Left ventricle myocardium inferior (tissue), 1 donor: ENCODE measurements at places on chromosomes 16 and 17. TPM values are rescaled to one million over a fixed set of nuclear protein-coding genes. Genes with fewer than 3 reads are reported as not detected.

Gene WFIKKN2
- total RNA-seq, result 0.25 TPM

DNA sequence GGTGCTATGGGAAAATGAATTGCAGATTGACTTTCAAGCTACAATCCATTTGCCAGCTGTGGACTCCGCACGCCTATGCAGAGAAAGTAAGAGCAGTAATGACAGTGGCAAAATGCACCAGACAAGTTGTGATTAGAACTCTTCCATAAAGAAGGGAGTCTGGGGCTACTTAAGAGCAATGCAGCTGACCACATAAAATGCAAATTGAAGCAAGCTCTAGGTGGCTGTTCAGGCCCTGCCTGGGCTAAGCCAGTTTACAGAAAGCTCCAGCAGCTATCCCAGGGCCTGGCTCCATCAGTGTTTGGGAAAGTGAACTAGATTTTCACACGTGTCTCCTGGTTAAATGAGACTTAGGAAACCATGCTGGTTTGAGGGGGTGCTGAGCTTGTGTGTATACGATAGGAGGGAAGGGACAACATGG, 2.2 kb upstream of the MAP2K6 start:
- peaks cover 28% of the 10 kb centered on the region for H3K4me1 ChIP-seq
- H3K4me3 ChIP-seq, result no peak overlapping the region
- DNase-seq, result no peak

Gene TMIGD1
- total RNA-seq, result not detected

DNA sequence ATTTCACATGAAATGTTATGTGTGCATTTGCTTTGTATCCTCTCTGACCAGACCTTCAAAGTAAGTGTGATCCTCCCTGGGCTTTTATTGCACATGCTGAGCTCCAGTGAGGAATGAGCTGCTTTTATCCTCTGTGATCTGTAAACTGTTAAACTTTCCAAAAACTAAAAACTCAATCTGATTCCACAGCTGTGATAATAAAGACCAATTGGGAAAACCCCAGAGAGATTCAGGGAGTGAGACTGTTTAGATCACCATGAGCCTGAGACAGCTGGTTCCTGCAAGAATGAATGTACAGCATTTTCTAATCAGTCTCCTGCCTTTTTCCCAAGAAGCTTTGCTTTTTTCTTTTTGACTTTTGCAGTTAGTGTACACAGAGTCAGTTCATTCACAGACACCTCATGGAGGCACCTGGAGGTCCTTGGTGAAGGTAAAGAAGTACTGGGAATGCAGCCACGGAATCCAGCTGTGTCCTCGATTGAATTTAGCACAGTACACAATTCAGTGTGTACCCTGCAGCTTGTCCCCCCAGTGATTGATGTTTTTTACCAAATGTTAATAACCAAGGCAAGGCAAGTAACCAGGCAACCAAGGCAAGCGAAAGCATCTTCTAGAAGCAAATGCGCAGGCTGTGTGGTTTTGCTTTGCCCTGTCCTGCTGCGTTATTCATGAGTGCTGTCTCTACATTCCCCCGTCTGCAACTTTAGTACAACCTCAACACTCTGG, 182.6 kb downstream of the LGALS9B start:
- no peak for DNase-seq
- no peak overlapping the region for H3K27ac ChIP-seq
- no peaks in the 10 kb centered on the region for H3K36me3 ChIP-seq
- no peak overlapping the region for H3K4me3 ChIP-seq
- H3K4me1 ChIP-seq, result peaks cover 5% of the 10 kb centered on the region

GRCh38 chr16:77117707-77118106, 73.3 kb upstream of the MON1B start:
- no peak for DNase-seq
- no peaks in the 10 kb centered on the region for H3K27me3 ChIP-seq
- no peak overlapping the region for H3K27ac ChIP-seq
- no peaks in the 10 kb centered on the region for H3K36me3 ChIP-seq
- H3K4me1 ChIP-seq, result peaks cover 10% of the 10 kb centered on the region

GRCh38 chr17:43020030-43020621, 2.1 kb downstream of the VAT1 start:
- H3K4me3 ChIP-seq, result peak overlapping the region; percentile 95
- H3K27ac ChIP-seq, result peak overlapping the region; percentile 89
- DNase-seq, result no peak
- H3K4me1 ChIP-seq, result peaks cover 77% of the 10 kb centered on the region
- no peaks in the 10 kb centered on the region for H3K27me3 ChIP-seq

Gene CD68
- total RNA-seq, result 25.5 TPM

Gene ZNF469
- 0.74 TPM for total RNA-seq

Gene CTRB2
- not detected for total RNA-seq

Gene CES5A
- not detected for total RNA-seq

GRCh38 chr16:1705688-1706385, at the start of gene MAPK8IP3:
Gene MAPK8IP3, plus strand, starts transcription at chr16:1706195. Its CDS starts 145 bp downstream, at chr16:1706340.
- peak within 1 kb of the TSS; percentile 98 for H3K27ac ChIP-seq
- peak; percentile 89 for DNase-seq
- H3K27me3 ChIP-seq, result no peaks in the 10 kb centered on the region
- H3K36me3 ChIP-seq, result peaks cover 12% of the 10 kb centered on the region
- peaks cover 60% of the 10 kb centered on the region for H3K4me1 ChIP-seq
- H3K4me3 ChIP-seq, result peak within 1 kb of the TSS; percentile 97

- H3K27ac ChIP-seq, result no peak overlapping the region
- H3K4me1 ChIP-seq, result peaks cover 2% of the 10 kb centered on the region
- no peaks in the 10 kb centered on the region for H3K36me3 ChIP-seq
- H3K4me3 ChIP-seq, result no peak overlapping the region
- no peaks in the 10 kb centered on the region for H3K27me3 ChIP-seq
Observed at GRCh38 chr17:67801626-67802175, 23.6 kb upstream of the BPTF start.

DNA sequence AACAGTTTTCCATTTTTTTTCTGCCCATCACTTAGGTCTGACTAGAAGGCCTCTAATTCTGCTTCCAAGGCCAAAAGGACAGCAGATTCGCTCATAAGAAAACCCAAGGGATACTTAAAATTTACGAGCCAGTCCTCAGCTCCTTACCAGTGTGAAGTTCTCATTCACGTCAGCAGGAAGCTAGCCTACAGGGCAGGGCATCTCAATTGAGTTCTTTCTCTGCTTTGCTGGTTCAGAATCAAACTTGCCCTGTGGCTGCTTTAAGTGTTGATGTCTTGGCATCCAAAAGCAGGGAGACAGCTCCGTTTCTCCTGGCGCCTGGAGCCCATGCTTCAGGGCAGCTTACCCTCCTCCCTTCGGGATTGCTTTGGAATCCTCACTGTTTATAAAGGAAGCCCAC, 136.0 kb downstream of the ANKFN1 start:
- no peak overlapping the region for H3K27ac ChIP-seq
- H3K27me3 ChIP-seq, result no peaks in the 10 kb centered on the region
- no peak for DNase-seq
- peaks cover 9% of the 10 kb centered on the region for H3K4me1 ChIP-seq

Gene HSF5
- total RNA-seq, result not detected

GRCh38 chr16:28596840-28597691, at the start of gene SULT1A2:
Gene SULT1A2, minus strand, starts transcription at chr16:28597050. Its CDS starts 1,120 bp downstream, at chr16:28595930.
- peak within 1 kb of the TSS; percentile 44 for H3K4me3 ChIP-seq
- no peaks in the 10 kb centered on the region for H3K36me3 ChIP-seq
- peaks cover 3% of the 10 kb centered on the region for H3K27me3 ChIP-seq
- no peak within 1 kb of the TSS for H3K27ac ChIP-seq
- peaks cover 17% of the 10 kb centered on the region for H3K4me1 ChIP-seq

GRCh38 chr16:9012848-9013507, 49.3 kb upstream of the USP7 start:
- H3K36me3 ChIP-seq, result no peaks in the 10 kb centered on the region
- no peak overlapping the region for H3K27ac ChIP-seq
- peaks cover 34% of the 10 kb centered on the region for H3K27me3 ChIP-seq
- DNase-seq, result no peak
- H3K4me1 ChIP-seq, result peaks cover 7% of the 10 kb centered on the region
- H3K4me3 ChIP-seq, result no peak overlapping the region

Gene EVPLL
- not detected for total RNA-seq

DNA sequence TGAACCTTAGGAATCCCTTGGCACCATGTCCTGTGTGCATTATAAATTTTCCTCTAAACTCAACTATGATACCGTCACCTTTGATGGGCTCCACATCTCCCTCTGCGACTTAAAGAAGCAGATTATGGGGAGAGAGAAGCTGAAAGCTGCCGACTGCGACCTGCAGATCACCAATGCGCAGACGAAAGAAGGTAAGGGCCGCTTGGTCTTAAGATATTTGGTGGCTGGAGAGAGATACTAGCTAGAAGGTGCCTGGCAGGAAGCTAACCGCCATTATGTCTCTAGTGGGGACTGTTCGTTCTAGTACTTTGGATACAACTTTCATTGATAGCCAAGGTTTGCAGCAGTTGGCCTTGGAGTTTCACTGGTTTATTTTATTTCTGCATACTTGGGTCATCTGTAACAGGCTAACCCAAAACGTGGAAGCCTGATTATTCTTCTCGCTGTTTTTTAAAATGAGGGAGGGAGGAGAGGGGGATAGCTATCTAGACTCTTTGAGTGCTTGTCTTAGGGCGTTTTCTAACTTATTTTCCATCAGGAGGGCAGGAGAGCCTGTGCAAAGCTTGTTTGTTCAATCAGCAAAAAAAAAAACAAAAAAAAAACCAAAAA, 1.3 kb downstream of the RBBP6 start:
- peaks cover 71% of the 10 kb centered on the region for H3K4me1 ChIP-seq
- H3K4me3 ChIP-seq, result peak overlapping the region; percentile 98
- no peaks in the 10 kb centered on the region for H3K36me3 ChIP-seq
- DNase-seq, result no peak
- H3K27ac ChIP-seq, result peak overlapping the region; percentile 100

DNA sequence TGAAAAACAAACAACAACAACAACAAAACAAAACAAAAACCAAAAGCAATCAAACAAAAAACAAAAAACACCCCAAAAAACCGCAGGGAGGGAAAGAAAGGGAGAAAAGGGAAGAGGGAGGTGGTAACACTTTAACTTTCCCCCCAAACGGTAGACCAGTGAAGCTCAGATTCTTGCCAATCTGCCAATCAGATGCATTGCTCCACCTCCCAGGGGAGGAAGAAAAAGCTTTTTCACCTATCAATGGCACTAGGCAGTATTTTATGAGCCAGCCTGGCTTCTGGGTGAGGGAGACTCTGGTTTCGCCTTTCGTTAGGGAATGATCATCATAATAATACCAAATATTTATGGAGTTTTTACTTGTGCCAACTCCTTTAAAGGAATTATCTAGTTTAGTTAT, 94.1 kb downstream of the GPR139 start:
- H3K4me1 ChIP-seq, result no peaks in the 10 kb centered on the region
- peaks cover 49% of the 10 kb centered on the region for H3K27me3 ChIP-seq
- no peaks in the 10 kb centered on the region for H3K36me3 ChIP-seq
- H3K4me3 ChIP-seq, result no peak overlapping the region
- no peak for DNase-seq
- no peak overlapping the region for H3K27ac ChIP-seq

- DNase-seq, result no peak
- H3K27me3 ChIP-seq, result peaks cover 29% of the 10 kb centered on the region
- H3K4me3 ChIP-seq, result no peak overlapping the region
Observed at GRCh38 chr16:73568769-73569168, 520.8 kb upstream of the ZFHX3 start.

DNA sequence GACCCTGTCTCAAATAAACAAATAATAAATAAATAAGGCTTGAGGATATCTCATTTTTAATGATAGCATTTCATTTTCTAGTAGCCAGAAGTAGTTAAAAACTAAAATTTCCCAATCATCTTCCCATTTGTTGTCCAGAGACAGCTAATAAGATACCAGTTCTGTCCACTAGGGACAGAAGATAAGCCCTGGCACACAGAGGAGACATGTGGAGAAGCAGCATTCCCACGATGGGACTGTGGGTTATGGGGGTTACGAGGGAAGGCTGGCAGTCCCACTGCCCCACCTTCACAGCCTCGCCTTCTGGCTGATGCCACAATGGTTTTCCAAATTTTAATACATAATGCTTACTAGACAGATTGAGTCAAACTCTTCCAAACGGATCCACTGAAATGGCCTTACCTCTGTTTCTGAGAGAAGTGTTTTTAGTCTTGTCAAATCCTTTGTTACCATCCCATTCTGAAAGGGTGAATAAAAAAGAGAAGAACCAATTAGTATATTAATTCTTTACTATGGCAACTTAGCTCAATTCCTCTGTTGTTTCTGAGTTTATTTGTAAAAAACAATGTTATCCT, 44.2 kb downstream of the HELZ start:
- no peaks in the 10 kb centered on the region for H3K27me3 ChIP-seq
- no peak overlapping the region for H3K27ac ChIP-seq
- peaks cover 39% of the 10 kb centered on the region for H3K36me3 ChIP-seq

- peaks cover 15% of the 10 kb centered on the region for H3K36me3 ChIP-seq
- peak overlapping the region; percentile 59 for H3K4me3 ChIP-seq
Observed at GRCh38 chr17:76271669-76272540, 6.8 kb downstream of the UBALD2 start.

Gene IRX5
- 36.8 TPM for total RNA-seq

- no peak for DNase-seq
- H3K4me1 ChIP-seq, result no peaks in the 10 kb centered on the region
- no peaks in the 10 kb centered on the region for H3K36me3 ChIP-seq
- H3K27ac ChIP-seq, result no peak overlapping the region
- peaks cover 90% of the 10 kb centered on the region for H3K27me3 ChIP-seq
Observed at GRCh38 chr17:33751702-33752065, 458.6 kb upstream of the ASIC2 start.

DNA sequence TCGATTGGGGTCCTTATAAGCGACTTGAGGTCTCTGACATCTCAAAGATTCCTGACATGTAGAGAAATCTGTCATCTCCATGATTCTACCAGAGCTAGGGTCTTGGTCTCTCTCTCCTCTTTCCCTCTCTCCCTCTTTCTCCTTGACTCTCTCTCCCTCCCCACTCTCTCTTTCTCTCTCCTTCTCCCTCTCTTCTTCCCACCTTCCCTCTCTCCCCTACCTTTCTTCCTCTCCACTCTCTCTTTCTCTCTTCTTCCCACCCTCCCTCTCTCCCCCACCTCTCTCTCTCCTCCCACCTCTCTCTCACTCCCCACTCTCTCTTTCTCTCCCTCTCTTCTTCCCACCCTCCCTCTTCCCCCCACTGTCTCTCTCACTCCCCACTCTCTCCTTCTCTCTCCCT, 32.6 kb downstream of the B4GALNT2 start:
- no peak overlapping the region for H3K4me3 ChIP-seq
- no peaks in the 10 kb centered on the region for H3K36me3 ChIP-seq
- no peak for DNase-seq
- H3K27me3 ChIP-seq, result peaks cover 98% of the 10 kb centered on the region
- no peak overlapping the region for H3K27ac ChIP-seq

DNA sequence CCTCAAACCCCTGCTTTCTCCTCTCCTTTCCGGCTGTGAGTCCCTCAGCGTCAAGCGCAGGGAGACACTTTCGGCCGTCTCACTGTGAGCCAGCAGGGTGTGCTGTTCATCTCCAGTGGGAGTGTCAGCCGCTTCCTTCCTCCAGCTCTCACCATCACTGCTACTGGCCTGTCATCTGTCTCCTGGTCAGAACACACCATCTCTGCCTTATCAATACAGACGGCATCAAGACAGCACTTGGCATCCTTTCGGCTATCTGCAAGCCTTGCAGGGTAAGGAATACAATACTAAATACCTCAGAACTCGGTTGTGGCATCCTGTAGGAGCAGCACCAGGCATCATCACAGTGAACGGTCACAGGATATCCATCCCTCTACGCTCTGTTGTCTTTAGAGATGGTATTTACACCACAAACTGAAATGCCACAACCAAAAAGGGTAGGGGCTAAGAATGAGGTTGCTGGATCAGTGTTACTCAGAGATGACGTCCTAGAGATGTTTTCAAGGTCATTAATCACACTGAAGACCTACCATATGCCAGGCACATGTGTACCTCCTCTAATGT, 20.7 kb upstream of the CMTM4 start:
- H3K27me3 ChIP-seq, result no peaks in the 10 kb centered on the region
- no peak overlapping the region for H3K27ac ChIP-seq
- peak; percentile 27 for DNase-seq
- H3K4me3 ChIP-seq, result no peak overlapping the region
- peaks cover 29% of the 10 kb centered on the region for H3K36me3 ChIP-seq
- H3K4me1 ChIP-seq, result peaks cover 13% of the 10 kb centered on the region

Gene TLCD2
- total RNA-seq, result 1.8 TPM

GRCh38 chr17:4944554-4945175, 3.7 kb downstream of the PFN1 start:
- peaks cover 89% of the 10 kb centered on the region for H3K4me1 ChIP-seq
- H3K4me3 ChIP-seq, result peak overlapping the region; percentile 99
- H3K36me3 ChIP-seq, result peaks cover 51% of the 10 kb centered on the region
- peak overlapping the region; percentile 100 for H3K27ac ChIP-seq
